ENCODE measurements at places on chromosomes 2 and 18.

DNA sequence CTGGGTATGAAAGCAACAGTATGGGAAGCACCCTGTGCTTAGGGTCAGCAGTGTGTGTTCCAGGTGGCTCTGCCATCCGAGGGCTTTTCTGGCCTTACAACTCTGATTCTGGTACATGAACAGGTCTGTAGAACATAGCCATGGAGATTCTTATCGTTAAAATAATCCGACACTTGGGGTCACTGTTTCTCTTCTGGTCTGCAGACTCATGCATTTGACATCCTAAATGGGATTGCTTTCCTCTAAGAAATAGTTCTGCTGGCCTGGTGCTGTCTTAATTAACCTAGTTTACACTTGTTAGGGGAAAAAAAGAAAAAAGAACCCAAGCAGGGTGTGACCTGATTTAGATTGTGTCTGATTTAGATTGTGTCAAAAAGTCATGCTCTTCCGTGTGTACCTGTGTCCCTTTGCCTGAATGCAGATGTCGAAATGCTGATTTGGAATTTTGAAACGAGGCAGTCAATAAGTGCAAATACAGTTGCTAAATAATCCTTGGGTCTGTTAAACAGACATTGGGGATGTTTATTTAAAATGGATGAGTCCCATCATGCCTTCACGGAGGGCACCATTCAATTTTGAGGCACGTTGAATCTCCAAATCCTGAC, 59.6 kb downstream of the TRPM8 start:
- DNase-seq, result no peak

- no peak for DNase-seq
Measured at GRCh38 chr2:46181789-46182530, 115.2 kb upstream of the EPAS1 start.

DNA sequence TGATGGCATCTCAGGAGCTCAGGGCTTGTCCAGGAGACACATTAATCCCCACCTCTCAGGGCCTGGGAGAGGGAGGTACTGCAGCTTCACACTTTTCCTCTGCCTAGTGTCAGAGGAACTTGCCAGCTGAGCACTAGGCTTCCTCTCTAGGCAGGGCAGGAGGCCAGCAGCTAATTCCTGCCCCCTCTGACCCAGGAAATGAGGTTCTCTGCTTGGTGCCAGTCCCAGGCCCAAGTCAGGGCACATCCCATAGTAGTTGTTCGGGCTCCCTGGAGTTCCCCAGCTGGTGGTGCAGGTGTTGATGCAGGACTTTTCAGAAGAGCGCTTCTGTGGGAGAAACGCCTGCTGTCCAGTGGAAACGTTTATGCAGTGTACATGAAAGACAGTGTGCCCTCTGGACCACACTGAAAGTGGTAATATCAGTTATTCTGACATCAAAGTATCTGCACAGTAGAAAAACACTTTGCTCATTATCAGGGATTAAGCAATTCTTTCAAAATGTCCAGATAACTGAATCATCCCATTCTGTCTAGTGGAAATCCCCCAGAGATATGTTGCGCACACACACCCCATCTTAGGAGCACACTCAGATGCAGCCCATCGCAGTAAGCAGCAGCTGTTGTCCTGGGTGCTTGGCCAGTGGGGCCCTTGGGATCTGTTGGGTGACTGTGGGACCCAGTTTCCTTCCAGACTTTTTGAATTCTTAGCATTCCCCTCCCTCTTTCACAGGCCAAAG, 17.8 kb upstream of the SCLY start:
- no peak for DNase-seq

GRCh38 chr18:50654658-50655550, 95.0 kb downstream of the MAPK4 start:
- DNase-seq, result no peak

DNA sequence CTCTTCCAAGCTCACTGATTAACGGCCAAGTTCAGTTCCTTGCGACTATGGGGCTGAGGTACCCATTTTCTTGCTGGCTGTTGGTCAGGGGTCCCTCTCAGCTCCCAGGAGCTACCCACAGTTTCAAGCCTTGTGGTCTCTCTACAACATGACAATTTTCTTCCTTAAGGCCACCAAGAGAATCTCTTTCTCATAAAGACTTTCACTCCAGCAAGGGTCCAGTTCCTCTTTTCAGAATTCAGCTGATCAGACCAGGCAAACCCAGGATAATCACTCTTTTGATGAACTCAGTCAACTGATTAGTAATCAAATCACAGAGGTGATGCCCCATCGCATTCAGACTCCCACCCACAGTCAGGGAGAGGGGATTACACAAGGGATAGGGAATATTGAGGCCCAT, 129.7 kb downstream of the IRS1 start:
- no peak for DNase-seq

GRCh38 chr2:16700551-16701259, 35.1 kb upstream of the CYRIA start:
- no peak for DNase-seq

GRCh38 chr2:43191947-43192516, 34.4 kb downstream of the ZFP36L2 start:
- no peak for DNase-seq
